ENCODE measurements at places on chromosomes 2 and 18.

GRCh38 chr2:112920923-112921532, 10.1 kb downstream of the IL37 start:
- no peak for DNase-seq

DNA sequence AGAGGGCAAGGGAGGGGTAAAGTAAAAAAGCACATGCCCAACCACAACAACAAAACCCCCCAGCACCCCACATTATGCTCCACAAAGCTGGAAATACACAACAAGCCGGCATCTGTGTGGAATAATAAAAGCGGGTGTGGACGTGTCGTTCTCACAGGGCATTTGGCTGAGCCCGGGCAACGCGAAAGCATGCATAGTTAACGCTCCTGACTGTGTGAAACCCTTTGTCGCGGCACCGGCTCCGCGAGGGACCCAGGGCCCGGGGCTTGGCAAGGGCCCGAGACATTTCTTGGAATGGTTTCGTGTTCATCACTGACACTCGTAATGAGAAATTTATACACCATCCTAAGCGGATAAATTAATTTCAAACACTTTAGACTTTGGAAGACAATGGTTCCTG, 165.6 kb downstream of the INHBB start:
- no peak for DNase-seq

GRCh38 chr18:28043631-28044030, 133.3 kb downstream of the CDH2 start:
- DNase-seq, result no peak

DNA sequence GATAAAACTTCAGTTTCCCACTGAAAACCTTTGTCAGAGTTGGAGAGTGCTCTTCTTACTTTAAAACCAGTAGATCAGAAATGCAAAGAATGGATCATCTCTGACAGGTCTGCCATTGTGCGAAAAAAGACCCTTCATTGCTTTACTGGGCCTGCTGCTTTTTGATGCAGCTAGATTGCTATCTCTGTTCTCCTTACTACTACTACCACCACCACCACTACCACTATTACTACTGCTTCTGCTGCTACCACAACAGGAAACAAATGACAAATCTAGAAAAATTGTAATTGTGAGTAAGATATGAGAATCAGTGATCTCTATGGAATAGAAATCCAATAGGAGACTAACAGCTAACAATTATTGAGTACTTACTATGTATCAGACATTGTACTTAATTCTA, 85.8 kb downstream of the PKP4 start:
- DNase-seq, result no peak

DNA sequence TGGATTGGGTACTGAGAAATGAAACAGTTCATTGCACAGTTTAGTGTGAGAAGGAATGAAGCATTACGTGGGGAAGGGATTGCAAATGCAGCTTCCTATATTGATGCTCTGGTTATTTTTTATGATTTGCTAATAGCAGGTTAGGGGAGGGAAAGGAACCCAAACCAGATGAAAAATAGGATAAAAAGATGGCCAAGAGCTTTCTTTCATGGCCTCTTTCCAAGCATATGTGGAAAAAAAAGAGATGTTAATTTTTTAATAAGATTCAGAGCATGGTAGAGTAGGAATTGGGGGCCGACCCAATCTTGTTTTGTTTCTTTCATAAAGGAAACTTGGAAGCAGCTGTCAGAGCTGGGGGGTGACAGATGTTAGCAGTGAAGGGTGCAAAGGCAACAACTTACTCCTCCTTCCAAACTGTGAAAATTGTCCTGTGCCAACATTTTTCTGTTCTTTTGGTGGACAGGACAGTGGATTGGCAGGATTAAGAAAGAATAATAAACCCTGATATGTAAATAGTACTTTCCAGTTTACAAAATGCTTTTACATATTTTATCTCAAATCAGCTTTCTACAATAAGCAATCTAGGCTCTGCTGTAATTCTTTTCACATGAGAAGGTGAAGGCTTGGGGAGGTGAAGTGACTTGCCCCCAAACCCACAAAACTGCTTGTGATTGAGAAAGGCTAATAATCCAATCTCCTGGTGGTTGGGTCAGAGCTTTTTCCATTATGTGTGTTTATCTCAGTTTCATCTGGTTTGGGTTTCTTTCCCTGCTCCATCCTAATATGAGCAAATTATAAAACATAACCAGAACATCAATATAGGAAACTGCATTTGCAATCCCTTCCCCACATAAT, 270.1 kb downstream of the ETAA1 start:
- no peak for DNase-seq

DNA sequence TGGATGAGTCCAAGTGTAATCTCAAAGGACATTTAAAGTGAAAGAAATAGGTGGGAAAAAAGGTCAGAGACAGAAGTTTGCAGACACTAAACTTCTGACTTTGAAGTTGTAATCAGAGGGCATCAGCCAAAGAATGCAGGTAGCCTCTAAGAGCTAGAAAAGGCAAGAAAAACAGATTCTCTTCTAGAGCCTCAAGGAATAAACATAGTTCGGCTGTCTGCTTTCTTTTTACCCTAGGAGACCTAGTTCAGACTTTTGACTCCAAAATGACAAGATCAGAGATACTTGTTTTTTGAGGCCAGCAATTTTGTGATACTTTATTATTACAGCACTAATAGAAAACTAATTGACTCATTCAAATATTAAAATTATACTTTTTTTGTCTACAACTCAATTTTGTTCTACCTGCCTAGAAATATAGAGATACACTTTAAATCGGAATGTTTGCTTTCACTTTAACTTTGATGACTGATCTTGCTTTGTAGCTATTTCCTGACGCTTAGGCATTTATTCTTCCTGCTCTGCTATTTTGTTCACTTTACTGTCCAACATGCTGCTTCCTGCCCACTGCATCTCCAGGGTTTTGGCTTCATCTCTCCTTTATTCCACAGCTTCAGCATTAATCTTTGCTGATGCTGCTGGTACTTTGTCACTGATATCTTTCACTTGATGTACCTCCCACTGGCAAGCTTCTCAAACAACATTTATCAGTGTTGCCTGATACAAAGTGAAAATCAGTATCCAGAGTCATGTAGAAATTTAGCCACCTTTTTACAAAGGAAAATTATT, 272.5 kb downstream of the DSEL start:
- no peak for DNase-seq

DNA sequence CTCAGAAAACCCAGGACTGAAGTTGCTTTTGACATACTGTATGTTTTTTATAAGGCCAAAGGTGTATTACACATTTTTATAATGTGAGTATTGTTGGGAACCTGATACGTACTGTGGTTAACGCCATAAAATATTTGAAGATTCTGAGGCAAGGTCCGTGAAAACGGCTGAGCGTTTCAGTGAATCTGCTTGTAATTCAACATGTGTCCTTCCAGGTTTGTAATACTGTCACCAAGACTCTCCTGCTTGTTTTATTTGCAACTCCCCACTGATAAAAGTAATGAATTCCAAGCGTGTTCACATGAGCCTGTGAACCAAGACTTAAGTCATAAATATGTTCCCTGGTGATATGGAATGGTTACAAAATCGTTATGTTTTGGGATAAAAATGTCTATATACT, 23.9 kb upstream of the FRZB start:
- no peak for DNase-seq
